ENCODE measurements at places on chromosomes 2 and 18.
A peak's percentile ranks its signal among the peaks of the same experiment; 100 is the strongest.

GRCh38 chr18:46772357-46772756, 15.5 kb upstream of the ST8SIA5 start:
- no peak for DNase-seq

GRCh38 chr2:157627594-157628476, 829 bp downstream of the ACVR1C start:
- peak; percentile 26 for DNase-seq

DNA sequence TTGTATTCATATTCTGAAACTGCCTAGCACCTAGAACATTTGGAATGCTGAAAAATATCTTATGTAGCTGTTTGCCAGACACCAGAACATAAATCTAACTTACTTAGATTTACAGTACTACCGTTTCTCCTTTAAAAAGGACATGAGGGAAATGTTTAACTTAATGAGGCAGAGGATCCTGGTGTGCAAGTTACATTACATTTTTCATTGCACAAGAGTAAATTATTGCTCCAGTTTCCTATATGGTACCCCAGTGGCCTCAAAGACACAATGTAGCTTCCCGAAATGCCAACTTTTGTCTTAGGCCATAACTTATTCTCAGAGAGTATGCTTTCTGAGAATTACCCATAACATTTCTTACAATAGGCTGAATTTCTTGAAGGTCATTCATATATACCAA, 105.5 kb upstream of the DTNA start:
- no peak for DNase-seq

- DNase-seq: no peak
These were observed 609.5 kb upstream of the SLC8A1 start for GRCh38 chr2:41061356-41061755.

GRCh38 chr2:240402566-240403272, 32.7 kb upstream of the GPC1 start:
- DNase-seq: no peak

GRCh38 chr2:10924441-10924840, 12.7 kb downstream of the KCNF1 start:
- DNase-seq: no peak

DNA sequence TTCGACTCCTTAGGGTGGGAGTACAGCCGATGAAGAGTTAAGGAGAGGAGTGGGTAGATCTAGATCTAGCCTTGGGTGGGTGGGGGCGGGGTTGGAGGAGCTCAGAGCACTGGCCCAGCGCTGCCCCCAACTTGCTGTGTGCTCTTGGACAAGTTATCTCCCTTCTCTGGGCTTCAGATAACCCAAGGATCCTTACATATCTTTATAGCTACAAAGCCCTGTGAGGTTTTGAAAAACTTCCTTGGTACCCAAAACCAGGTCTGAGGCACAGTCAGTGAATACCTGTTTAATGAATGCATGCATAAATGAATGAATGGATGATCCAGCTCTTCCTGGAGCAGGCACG, 1.3 kb upstream of the ODC1 start:
- DNase-seq: no peak

- no peak for DNase-seq
These were observed 31.9 kb upstream of the PNO1 start for GRCh38 chr2:68125821-68126220.

DNA sequence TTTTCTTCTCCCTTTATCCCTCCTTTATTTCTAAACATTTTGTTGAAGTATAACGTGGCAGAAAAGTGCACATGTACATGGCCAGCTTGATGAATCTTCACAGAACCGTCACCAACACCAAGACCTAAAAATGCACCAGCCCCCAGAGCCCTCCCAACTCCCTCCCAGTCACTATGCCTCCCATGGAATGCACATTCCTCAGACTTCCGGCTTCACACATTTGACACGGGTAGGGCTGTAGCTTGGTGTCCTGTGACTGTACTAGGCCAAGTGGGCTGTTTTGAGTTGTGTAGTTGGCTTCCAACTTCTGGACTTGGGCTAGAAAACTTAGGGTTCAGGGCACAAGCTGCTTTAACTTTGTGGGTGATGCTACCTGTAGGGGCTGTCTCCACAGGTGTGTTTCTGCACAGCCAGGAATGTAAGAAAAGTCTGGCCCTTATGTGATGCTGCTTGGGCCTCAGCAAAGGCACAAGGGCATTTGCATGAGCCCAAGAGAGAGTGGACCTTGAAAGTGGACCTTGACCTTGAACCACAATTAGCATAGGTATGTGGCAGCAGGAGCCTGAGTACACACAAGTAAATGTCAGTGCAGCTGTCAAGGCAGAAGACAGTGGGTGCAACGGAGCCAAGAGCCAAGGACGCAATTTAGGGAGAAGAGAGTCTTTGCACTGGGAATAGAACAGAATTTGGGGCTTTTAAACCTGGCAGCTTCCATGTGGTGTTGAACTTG, 78.4 kb downstream of the SEPTIN10 start:
- no peak for DNase-seq

- DNase-seq: no peak
These were observed 58.8 kb downstream of the APOB start for GRCh38 chr2:20985062-20985461.

DNA sequence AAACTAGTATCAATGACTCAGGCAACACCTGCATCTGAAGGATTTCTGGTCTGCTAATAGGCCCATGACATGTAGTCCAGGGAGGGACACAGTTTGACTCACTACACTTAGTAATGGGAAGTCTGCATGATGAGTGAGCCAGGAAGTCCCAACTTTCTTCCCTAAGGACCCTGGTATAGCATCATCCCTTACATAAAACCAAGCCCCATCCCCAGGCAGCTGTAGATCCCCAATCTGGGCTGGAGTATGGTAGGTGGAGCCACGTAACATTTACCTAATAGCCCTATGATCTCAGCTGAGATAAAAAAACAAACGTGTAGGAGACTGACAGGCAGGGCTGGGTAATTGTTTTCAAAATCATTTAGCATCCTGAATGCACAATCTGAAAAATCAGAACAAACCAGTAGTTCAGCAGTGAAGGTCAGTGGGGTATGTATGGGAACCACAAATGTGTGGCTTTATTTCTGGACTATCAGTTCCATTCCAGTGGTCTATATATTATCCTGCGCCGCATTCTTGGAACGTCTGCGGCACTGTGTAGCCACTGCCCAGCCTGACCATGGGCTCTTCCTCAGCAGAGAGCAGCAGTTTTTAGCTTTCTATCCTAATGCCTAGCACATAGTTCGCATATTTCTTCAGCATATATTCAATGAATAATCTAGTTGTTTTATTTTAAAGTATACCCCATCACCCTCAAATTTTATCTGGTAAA, 33.5 kb downstream of the EPB41L3 start:
- DNase-seq: no peak

- DNase-seq: no peak
These were observed 95.8 kb upstream of the GPC1 start for GRCh38 chr2:240339411-240340360.

- DNase-seq: no peak
These were observed 35.9 kb upstream of the KLF11 start for GRCh38 chr2:10007435-10007834.

DNA sequence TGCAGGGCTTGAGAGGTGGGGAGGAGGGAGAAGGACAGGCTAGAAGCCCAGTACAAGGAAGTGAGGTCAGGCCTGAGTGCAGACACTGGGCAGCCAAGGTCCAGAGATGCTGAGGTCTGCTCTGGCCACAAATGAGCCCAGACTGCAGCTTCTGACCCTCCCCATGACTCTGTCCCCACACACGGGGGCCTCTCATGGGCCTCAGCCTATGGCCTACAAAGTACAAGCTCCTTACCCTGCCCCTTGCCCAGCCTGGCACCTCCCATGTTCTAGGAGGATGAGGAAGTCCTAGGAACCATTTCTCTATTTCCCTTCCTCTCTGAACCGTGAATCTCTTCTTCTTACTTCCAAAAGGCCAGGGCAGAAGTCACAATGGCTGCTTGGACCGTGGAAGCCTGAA, 193.8 kb downstream of the ANKRD30B start:
- no peak for DNase-seq

DNA sequence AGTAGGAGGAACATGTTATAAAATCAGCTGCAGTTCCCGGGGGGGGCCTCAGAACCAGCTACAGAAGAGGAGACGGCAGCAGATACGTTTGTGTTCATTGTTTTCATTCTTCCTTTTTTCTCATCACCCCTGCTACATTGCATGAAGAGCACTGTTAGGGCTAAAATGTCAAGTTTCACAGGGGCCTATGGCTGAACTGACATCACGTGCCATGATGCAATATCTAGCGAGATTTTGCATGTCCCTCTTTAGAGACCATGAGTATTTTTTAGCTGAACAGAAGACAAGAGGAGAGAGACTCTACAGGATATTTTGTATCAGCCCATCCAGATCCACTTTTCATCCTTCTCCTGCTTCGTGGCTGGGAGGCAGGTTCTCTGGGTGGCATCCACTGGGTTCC, 97.6 kb downstream of the MRPS9 start:
- DNase-seq: no peak

- DNase-seq: no peak
These were observed 181.1 kb upstream of the COPS8 start for GRCh38 chr2:236904389-236905263.

GRCh38 chr2:61774351-61774750, 79.5 kb downstream of the FAM161A start:
- no peak for DNase-seq

- no peak for DNase-seq
These were observed 28.5 kb downstream of the GPC1 start for GRCh38 chr2:240463866-240464481.

DNA sequence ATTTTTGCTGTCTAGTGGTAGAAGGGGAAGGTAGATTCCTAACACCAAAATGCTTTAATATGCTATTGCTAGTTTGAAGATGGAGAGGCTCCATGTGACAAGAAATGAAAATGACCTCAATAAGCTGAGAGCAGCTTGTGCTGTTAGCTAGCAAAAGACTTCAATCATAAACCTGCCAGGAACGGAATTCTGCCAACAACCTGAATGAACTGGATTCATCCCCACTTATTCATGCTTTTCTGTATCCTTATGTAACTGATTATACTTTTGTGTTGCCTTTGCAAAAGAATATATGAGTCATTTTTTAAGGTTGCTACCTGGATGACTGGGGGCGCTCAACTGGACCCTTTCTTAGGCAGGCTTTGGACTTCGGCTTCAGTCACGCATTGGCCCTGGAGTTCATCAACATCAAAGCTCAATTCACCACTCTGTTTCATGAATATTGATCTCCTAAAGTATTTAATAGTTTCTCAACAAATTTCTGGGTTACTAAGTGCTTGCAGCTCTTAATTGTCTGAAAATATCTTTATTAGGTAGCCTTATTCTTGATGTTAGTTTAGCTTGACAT, 97.5 kb upstream of the KCNJ3 start:
- no peak for DNase-seq

DNA sequence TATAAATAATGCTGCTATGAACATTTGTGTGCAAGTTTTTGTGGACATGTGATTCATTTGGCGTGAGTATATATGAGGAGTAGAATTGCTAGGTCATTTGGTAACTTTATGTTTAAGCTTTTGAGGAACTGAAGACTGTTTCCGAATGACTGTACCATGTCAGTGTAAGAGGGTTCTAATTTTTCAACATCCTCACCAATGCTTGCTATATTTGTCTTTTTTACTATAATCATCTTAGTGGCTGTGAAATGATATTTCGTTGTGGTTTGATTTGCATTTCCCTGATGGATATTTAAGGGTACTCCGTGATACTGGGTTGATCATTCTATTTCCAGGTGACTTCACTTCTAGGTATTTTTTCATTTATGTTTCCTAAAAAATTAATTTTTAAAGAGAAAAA, 241.1 kb downstream of the BCL2 start:
- DNase-seq: no peak

- peak; percentile 75 for DNase-seq
These were observed 784 bp downstream of the ACTR1B start for GRCh38 chr2:97662895-97663625.

DNA sequence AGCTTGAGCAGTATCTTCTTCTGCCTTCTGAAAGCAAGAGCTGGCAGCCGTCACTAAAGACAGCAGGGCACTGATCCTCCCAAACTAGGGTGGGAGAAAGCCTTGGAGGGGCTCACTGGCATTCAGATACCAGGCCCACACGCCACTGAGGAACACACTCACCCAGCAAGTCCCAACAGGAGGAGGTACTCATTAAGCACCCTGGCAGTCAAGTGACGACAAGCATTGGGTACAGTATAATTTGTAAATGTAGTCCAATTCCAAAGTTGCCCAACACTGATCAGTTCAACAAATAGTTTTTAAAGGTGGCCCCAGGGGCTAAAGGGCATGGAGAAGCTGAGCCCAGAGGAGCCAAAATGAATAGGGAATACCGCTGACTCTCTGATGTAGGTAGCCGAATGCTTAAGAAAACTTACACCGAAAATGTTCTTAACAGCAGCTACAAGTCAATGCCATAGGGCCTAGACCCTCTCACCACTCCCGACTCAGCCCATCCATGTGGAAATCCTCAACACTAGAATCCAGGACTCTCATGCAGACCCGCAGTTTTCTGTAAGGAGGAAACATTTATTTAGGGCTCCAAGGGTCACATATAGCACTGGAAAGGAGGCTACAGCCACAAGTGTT, 9.9 kb downstream of the LIMS2 start:
- no peak for DNase-seq

DNA sequence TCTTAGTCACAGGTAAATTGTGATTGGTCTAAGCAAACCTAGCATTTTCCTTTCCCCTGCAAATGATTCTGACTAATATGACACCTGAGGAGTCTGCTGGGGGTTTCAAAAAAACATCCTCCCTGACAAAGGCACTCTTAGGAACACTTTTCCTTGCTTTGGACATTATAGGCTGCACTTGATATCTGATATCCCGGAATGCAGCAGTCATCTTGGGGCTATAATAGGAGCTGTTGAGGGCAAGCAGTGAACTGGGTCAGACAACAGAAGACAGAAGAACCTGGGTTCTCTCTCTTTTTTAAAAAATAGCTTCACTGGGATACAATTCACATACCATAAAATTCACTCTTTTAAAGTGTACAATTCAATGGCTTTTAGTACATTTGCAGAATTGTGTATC, 229.3 kb downstream of the RAB3GAP1 start:
- no peak for DNase-seq

GRCh38 chr2:6362671-6363450, 502.8 kb downstream of the CMPK2 start:
- DNase-seq: no peak

GRCh38 chr2:212974692-212975091, 176.7 kb downstream of the IKZF2 start:
- no peak for DNase-seq

DNA sequence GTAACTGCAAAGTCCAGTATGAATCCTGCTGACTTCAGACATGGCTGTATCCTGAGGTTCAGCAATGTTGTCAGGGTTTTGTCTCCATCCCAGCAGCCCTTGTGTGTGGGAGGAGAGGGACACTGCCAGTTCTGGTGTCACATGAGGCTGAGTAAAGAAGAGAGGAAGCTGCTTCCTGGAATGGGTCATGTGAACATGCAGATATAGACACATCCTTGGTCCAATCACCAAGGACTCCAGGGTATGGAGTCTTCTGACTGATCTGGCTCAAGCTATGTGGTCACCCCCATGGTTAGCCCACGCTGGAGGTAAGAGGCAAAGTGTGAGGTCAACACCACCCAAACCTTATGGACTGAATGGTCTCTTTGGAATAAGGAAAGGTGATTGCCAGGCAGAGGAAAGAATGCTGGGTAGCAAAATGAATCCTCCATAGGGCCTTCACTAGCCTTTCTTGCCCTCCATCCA, 134.4 kb upstream of the SLC1A4 start:
- DNase-seq: no peak
